ENCODE measurements at places on chromosomes 2 and 18.

DNA sequence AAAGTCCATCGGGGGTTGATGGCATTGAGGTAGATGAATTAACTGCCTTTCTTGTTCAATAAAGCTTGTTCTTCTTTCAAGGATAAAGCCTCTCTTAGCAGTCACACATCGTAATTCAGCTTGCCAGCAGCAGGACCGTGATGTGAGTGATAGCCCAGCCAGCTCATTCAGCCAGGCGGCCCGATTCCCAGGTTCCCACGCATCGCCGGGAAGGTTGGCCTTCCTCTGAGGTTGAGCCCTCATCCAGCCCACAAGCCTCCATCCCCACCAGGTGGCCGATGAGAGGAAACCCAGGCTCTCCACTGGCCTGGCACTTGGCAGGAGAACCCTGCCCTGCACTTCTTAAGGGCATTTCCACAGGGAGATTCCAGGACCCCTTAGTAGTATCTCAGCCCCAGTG is 4.7 kb downstream of the AGAP1 start:
- DNase-seq, result no peak

DNA sequence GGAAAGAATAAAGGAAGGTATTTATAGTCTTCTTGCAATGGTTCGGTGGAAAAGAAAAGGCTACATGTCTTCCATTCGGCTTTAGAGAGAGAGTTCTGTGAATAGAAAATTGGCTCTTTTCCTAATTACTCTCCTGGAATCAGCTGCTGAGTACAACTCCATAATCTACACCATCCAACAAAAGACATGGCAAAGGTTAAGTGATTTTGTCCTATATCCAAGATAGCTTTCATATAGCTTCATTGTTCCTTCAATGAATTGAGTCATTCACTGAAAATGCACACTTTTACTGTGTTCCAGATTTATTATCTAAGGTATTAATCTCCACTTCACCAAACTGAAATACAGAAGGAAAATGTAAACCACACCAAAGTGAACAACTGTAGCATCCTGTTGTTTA is 514.5 kb downstream of the LRRTM4 start:
- no peak for DNase-seq

GRCh38 chr2:135636982-135637381 is 104.7 kb upstream of the UBXN4 start:
- no peak for DNase-seq

DNA sequence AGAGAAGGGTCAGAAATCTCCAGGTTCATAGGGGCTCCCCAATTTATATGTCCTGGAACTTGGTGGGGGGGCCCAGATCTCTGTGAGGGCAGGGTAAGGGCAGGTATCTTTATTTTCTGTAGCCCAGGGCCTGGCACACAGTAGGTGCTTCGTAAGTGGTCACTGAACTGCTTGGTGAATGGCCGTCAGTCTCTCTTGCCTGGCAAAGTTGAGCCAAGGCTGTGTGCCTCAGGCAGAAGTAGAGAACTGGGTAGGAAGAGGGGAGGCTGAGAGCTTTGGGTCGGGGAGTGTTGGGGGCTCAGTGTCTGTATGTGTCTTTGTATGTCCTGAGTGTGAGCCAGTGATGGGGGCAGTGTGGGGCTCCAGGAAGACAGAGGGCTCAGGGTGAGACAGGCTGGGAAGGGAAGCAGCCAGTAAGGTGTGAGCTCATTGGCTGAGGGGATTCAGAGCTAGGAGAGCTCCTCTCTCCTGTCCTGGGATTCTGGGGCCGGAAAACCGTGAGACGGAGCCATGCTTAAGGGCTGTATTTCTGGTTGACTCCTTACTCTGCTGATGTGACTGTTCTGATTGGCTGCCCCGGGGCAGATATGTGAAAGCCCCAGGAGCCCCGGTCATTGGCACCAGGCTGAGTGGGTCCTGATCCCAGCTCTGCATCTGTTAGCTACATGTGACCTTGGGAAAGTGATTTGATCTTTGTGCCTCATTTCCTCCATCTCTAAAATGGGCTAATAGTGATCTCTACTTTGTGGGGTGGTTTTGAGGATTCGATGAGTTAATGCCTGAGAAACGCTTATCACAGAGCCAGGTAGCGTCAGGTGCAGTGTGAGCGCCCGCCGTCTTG is 30.3 kb downstream of the STEAP3 start:
- DNase-seq, result no peak

DNA sequence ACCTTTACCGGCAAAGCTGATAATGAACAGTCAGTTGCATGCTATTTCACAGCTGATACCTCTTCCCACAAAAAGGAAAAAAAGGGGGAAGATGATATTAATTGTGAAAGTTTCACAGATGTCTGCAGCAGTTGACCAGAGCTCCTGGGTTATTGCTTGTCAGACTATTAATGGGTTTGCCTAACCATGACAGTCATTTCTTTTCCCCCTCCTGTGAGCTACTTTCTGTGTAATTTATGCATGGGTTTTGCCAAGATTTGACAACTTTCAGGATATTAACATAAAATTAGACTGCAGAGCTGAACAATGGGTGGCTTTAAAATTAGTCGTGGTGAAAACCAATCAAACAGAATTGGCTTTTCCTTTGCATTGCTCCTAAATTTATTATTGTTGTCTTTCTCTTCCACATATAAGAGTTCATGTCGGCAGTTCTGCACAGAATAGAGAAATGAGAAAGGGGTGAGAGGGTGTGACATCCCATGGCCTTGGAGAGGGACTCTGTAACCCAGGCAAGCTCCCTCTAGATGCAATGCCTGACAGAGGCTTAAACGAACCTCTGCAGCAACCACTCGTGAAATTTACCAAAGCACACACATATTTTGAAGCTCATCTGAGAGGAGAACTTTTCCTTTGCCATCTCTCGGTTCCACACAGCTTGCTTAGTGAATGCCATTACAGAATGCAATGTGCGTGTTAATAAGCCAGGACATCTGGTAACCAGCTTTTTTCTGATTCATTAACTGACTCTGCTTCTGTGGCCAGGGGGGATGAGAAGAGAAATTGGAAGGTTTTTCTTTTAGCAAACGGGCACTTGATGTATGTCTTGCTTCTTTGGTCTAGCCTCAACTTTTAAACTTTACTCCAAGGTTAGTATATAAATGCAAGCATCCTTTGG is 82.2 kb upstream of the ITGA4 start:
- no peak for DNase-seq

GRCh38 chr2:144213797-144214196 is 306.1 kb downstream of the ZEB2 start:
- no peak for DNase-seq

- no peak for DNase-seq
Observed at GRCh38 chr2:149766339-149766738, 178.8 kb upstream of the MMADHC start.

DNA sequence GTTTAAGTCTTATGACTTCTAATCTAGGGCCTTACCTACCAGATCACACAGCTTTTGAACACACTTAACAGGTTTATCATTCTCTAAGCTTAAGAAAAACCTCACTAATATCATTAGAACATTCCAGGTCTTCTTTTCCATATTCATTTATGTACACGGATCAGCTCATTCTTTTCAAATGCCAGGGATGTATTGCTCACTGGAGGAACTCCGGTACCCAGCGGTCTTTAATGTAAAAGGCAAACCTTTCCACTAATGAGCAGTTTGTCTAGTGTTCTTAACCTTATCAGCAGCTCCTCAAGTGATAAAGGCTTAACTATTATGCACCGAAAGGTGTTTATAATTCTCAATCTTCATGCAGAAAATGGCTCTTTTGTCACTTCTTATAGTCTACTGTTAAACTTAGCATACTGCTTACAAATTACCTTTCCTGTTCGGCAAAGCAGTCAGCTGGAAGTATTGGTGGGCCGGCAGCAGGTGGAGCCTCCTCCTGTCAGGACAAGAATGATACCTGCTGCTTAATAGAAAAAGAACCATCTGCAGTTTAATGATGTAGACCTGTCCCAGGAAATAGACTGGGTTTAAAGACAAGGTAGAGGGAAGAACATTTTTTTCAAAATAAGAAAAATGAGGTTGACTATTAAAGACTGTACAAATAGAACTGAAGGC is 142.7 kb downstream of the FIGN start:
- DNase-seq, result no peak

DNA sequence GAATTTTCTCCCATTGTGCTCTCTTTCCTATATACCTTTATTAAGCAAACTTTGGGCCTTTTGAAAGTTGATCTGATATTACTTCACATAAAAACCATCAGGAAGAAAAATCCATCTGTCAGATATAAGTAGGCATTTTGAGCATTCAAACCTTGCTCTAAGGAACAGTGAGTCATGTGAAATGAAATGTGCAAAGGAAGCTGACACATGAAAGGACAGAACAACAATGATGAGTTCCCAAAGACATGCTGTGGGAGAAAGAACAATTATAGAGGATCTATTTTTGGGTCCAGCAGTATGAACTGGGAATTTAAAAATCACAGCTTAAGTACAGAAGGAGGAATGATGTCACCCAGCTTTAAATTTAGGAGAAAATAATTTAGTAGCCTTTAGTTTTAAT is 18.1 kb downstream of the CALCRL start:
- DNase-seq, result peak; percentile 79

- DNase-seq, result no peak
Observed at GRCh38 chr2:126750506-126750905, 94.5 kb downstream of the GYPC start.

DNA sequence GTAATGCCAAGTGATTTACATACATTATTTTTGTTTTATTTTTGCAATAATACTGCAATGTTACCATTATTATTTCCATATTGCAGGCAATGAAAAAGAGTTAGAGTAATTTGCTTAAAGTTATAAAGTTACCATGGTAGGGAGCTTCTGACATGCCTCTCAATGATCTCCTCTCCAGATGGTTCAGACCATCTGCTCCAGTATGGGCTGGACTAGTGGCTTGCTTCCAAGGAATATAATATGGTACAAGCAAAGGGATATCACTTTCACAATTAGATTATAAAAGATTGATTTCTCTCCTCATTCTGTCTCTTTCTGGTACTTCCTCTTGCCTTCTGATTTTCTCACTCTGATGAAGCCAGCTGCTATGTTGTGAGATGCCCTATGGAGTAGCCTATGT is 245.4 kb downstream of the INSIG2 start:
- DNase-seq, result no peak

- no peak for DNase-seq
Observed at GRCh38 chr2:221488136-221488807, 83.8 kb downstream of the EPHA4 start.

DNA sequence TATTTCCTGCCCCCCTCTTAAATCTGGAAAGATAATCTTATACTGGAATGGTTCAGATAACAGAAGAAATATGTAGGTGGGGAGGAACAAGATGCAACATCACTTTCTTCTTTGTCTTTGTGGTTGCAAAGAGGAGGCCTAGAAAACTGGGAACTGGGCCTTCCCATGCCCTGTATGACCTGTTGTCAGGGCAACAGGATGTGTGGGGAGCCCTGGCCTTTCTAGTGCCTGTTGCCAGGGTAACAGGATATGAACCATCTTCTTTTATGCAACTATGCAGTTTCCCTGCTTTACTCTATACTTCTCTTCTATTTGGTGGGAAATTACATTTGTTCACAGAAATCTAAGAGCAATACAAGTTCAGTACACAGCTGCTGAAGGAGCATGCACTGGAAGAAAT is 79.8 kb upstream of the PDE1A start:
- DNase-seq, result no peak

- peak; percentile 62 for DNase-seq
Observed at GRCh38 chr2:68740400-68740914, 5.8 kb downstream of the ARHGAP25 start.

DNA sequence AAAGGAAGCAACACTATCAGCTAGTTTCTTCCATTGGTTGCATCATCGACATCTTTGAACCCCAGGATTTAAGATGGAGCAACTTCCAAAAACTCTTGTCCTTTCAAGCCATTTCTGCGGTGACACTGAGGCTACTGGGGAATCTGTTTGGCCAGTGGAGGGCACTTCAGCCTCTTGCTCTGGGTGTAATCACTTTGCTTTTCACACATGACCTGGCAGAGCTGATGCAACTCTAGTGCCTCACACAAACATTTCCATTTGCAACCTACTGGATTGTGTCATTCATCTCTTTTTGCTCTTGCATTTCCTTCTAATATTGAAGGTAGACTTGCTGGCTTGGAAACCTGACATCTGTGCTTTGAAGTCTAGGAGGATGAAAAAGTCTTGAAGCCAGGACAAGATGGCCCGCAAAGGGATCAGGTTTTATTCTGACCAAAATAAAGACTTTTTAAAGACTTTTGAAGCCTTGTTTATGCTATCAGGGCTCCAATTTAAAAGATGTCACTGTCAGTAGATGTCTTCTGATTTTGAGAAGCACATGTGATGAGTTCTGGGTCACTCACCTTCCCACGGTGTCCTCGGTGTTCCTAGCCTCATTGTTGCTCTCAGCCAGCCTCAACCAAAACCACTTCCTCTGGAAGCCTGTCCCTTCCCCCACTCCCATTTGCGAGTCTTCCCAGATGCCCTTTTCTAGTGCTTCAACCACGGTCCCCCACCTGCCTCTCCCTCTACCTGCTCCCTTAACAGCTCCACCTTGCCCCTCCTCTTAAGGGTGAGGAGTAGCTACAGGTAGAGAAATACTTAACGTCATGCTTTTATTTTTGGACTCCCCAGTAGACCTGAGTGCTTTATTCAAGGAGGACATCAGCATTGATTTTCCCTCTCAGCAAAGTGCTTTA is 69.7 kb upstream of the KCNE4 start:
- DNase-seq, result peak; percentile 82

GRCh38 chr2:146189541-146189940 is 1655.3 kb upstream of the ACVR2A start:
- DNase-seq, result no peak

DNA sequence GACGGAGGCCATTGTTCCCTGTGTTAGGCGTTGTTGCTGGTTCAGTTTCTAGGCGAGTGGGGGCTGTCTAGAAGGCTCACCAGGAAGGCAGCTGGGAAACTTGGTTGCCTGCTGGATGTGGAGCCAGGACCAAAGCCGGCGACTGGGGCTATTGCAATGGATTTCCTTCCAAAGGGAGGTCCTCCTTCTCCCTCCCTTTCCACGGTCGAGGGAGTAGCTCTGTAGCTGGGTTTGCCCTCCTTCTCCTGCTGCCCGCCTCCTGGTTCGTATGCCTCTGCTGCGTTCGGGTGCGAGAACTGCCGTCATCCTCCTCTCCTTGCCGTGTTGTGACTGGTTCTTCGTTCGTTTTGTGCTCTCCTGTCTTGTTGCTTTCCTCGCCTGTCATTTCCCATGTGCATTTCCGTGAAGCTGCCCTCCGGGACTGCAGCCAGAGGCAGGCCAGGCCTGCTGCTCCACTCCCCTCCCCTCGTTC is 203.4 kb downstream of the NEDD4L start:
- DNase-seq, result peak; percentile 45

DNA sequence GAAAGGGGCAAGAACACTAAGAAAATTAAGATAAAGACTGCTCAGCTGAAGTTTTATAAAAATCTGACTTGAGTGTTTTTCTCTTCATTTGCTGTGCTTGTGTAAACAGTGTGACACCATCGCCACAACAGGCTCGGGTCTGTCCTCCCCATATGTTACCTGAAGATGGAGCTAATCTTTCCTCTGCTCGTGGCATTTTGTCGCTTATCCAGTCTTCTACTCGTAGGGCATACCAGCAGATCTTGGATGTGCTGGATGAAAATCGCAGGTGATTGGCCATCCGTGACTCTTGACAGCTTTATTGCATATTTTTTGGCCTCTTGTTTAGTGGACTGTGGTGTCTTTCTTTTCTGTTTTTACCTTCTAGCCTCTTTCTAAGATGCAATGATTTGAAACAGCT is 22.1 kb downstream of the MFF start:
- DNase-seq, result peak; percentile 12

Measured in epithelial cell of esophagus (primary cell).